ENCODE measurements at places on chromosomes 16 and 17. TPM values are rescaled to one million over a fixed set of nuclear protein-coding genes. Genes with fewer than 3 reads are reported as not detected.

GRCh38 chr16:1991135-1991551 is 1.4 kb downstream of the SYNGR3 start:
- peak overlapping the region; percentile 23 for H3K4me3 ChIP-seq
- peaks cover 4% of the 10 kb centered on the region for H3K36me3 ChIP-seq
- peaks cover 16% of the 10 kb centered on the region for H3K4me1 ChIP-seq
- DNase-seq, result peak; percentile 56
- H3K27me3 ChIP-seq, result peaks cover 23% of the 10 kb centered on the region
- peak overlapping the region; percentile 59 for H3K27ac ChIP-seq

DNA sequence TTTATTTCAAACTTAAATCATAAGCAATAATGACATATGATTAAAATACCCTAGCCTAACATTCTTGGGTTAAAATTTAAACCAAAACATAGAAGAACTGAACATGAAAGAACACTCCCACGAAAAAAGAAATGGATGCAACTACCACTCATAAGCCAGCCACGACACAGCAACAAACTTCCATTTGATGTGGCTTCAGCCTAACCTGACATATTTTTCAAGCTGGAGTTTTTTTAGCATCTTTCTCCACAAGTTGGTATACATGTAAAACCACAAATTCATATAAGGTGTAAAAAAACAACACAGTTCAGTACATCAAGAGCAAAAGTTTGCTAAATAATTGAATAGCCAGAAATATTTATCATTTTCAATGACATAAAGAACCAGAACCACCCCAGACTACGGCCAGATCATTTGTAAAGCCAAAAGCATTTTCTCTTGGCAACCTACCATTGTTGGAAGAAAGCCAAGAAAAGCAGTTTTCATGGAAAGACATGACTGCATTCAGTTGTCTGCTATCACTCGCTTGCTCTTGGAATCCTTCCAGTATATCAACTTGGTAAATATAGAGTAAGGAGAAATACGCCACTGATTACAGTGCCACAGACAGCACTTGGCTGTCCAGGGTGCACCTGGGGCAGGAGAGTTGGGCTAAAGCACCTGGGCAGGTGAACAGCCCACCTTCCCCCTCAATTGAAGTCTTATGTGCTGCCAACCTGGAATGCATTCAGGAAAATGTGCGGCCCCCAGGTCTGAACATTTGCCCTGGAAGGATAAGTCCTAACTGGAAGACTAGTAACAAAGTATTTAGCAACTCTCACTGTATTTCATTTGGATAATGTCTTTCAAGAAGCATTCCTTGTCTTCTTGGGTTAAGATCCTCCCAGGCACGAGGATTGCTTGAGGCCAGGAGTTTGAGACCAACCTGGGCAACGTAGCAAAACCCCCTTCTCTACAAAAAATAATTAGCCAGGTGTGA is 60.5 kb downstream of the CREBBP start:
- H3K36me3 ChIP-seq, result no peaks in the 10 kb centered on the region
- H3K27ac ChIP-seq, result no peak overlapping the region
- peaks cover 17% of the 10 kb centered on the region for H3K4me1 ChIP-seq
- H3K27me3 ChIP-seq, result no peaks in the 10 kb centered on the region
- no peak overlapping the region for H3K4me3 ChIP-seq
- DNase-seq, result peak; percentile 52

DNA sequence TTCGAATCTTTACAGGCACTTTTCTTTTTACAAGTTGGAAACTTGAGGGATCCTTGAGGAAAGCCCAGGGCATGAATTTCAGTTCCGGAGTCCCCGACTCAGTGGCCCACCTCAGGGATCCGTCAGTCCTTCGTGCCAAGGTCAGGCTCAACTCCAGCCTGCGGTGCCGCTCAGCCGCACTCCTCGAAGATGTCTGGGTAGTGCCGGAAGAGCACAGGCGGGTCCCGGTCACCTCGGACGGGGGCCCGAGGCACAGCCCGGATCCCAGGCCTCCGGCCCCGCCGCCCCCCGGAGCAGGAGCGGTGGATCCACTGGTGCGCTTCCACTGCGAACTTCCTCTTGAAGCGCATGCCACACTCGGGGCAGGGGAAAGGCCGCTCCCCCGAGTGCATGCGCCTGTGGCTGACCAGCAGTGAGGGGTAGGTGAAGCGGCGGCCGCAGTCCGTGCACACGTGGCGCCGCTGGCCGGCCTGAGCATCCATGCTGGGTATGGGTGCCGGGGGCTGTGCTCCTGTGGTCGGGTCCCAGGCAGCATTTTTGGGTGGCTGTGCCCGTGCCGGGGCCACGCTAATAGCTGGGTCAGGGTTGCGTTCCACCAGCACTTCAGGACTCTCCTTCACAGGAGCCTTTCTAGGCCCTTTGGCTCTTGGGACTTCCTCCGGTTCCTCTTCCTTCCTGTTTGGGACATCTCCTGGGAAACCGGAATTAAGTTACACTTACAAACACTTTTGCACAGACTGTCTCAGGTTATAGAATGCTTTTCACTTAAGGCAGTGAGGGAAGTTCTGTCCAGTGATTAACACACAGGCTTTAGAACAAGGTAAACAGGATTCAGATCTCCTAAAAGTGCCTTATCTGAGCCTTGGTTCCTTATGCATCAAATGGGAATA is 1.5 kb downstream of the ZNF688 start:
- H3K4me3 ChIP-seq, result no peak overlapping the region
- DNase-seq, result no peak
- peaks cover 5% of the 10 kb centered on the region for H3K4me1 ChIP-seq
- H3K27me3 ChIP-seq, result no peaks in the 10 kb centered on the region

DNA sequence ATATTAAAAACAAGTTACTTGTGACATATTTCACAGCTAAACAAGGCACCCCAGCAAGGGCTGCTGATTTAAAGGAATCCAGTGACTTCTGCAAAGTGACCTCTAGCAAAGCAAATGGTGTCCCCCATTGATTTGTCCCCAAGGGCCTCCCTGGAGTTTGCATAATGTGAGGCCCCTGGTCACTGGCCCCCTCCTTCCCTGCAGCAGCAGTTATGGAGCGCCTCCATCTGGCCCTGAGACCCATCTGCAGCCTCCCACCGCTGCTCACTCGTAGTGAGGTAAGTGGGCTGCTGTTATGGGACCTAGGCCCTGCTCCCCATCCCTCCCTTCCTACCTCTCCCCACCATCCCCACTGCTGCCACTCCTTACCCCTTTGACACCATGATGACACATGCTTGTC is 19.6 kb upstream of the EEF2K start:
- H3K27me3 ChIP-seq, result no peaks in the 10 kb centered on the region
- no peaks in the 10 kb centered on the region for H3K36me3 ChIP-seq
- no peak overlapping the region for H3K4me3 ChIP-seq
- no peak overlapping the region for H3K27ac ChIP-seq

Gene CHP2
- 36.0 TPM for total RNA-seq

Measured in colonic mucosa (tissue), 4 donors.